ENCODE measurements at places on chromosomes 5 and 9.

- no peak for DNase-seq
Observed at GRCh38 chr9:133843250-133843649, 105.1 kb upstream of the SARDH start.

DNA sequence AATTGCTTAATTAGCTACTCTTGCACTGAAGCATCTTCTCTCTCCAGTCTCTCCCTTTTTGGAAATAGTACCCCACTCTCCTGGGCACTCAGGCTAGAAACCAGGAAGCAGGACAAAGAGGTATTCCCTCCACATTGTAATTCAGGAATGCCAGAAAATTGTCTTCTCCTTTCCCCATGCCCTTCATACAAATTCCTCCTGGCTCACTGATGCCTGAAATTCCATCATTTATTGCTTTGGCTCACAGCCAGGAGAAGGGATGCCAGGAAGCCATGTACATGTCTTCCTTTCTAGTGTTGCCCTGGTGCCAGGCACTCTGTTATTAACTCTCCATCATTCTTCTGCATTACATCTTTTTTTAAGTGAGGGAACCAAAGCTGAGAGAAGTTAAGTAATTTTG lies 716.5 kb upstream of the C9orf72 start:
- no peak for DNase-seq

- no peak for DNase-seq
Observed at GRCh38 chr9:20658677-20659473, 25.2 kb upstream of the FOCAD start.

DNA sequence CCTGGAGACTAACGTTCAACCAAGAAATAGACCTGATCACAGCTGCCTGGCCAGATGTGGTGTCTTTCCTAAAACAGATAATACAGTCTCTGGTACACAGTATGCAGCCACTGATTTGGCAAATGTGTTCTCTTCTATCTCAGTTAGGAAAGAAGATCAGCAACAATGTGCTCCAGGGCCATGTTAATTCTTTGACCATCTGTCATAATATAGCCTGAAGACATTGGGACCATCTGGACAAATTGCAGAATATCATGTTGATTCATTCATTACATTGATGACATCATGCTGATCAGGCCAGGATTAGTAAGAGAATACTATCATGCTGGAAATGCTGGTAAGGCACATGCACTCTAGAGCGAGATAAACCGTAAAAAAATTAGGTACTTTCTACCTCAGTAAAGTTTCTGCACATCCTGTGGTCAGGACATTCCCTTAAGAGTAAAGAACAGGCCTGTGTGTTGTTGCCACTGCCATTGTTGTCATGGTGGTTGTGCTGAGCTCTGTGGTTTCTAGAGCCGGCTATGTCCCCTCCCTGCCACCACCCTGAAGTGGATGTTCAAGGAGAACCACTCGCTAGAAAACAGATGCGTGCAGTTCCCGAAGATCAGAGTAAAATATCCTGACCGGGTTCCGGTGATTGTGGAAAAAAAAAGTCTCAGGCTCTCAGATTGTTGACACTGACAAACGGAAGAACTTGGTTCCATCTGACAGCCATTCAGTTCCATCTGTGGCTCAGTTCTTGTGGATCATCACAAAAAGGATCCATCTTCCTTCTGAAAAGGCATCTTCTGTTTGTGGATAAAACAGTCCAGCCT lies 6.4 kb upstream of the JMY start:
- DNase-seq, result no peak

DNA sequence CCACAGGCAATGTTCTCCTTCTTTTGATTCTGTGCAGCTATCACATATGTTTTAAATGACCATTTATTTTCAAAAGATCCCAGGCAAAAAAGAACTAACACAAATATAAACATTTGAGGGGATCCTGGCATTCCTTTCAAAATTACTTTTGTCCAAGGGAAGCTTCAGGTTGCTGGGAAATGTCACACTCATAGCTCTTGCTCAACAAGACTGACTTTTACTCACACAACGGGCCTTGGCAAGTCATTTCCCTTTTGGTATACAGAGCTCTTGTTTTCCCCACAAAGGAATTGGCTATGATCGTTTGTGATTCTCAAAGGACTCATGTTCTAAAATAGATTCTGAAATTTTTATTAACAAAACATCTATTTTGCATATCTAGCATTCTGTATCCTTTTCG lies 4.5 kb upstream of the PALM2AKAP2 start:
- no peak for DNase-seq

- DNase-seq, result no peak
Observed at GRCh38 chr9:36721846-36722588, 149.3 kb downstream of the MELK start.

DNA sequence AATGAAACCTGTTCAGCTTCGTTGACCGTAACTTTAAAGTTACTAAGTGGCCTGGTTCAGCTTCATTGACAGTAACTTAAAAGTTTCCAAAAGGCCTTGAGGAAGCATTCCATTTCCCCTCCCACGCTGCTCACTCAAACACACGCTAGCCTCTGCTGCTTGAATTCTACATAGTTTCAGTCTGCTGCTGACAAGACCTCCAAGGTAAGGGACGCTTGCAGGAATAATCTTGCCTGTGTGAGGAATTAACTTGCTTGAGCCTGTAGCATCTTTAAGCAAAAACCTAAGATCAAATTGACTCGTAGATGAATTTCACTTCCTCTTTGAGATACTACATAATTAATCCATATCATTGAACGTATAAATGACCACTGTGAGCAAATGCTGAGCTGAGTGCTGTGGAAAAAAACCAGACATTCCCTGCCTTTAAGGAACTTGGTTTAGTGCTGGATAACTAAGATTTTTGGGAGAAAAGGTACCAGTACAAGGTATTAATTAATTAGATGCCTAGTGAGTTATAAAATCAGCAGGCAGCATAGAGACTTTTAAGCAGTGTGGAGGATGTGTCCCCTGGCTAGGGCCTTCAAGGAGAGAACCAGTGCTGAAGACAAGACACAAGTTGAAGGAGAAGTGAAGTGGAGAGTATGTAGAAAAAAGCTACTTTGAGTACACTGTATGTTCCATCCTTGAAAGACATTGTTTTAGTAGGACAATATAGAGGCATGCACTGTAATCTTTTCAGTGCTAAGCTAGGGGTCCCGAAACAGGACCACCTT lies 39.2 kb downstream of the GRAMD2B start:
- no peak for DNase-seq
